ENCODE measurements at places on chromosomes 11 and 22.

DNA sequence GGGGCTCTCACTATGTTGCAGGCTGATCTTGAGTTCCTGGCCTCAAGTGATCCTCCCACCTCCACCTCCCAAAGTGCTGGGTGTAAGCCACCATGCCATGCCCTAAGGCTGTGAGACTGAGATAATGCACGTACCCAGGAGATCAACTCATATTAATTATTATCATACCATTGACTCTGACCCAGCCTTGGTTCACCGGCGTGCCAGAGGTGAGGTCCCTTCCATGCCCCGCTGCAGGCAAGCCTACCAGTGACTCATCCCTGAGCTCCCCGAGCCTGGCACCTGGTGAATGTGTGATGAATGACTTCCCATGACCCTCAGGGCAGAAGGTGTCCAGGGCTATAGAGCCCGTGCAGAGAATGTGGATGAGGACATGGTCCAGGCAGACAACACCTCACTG lies 12.1 kb downstream of the GAL3ST1 start:
- DNase-seq = peak; percentile 47

GRCh38 chr11:117037279-117037974 lies 60.8 kb downstream of the SIK3 start:
- no peak for DNase-seq

DNA sequence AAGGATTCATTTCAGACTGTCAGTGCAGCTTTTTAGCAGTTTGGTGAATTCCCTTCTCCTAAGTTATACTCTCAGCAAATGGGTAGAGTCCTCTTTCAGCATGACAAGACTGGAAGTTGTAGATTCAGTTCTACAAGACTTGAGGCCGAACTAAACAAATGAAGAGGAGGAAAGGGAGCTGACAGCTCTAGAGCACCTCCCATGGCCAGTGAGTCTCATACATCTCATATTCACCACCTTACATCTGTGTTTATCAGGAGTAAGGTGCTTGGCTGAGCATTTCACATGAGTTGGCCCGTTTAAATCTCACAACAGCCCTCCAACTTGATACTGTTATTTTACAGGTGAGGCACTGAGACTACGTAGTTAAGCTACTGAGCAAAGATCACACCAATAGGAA lies 30.4 kb downstream of the SEZ6L start:
- no peak for DNase-seq

- DNase-seq = no peak
These were observed 6.4 kb downstream of the IRF7 start for GRCh38 chr11:609341-609811.

GRCh38 chr11:93622043-93622442 lies 39.4 kb upstream of the CEP295 start:
- DNase-seq = no peak

DNA sequence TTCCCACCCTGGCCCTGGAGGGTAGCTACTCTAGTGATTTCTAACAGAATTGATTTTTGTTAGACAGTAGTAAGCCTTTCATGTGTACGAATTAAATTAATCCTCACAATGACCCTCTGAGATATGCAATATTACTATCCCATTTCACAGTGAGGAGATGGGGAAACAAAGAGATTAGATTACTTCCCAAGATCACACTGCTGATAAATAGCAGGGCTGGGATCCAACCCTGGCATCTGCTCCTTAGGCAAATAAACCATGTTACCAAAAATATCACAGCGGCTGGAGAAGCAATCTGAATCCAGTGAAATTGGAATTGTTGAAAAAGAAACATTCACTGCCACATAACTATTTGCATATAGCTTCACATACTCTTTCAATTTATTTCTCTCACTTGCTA lies 12.8 kb upstream of the CAVIN3 start:
- DNase-seq = no peak

DNA sequence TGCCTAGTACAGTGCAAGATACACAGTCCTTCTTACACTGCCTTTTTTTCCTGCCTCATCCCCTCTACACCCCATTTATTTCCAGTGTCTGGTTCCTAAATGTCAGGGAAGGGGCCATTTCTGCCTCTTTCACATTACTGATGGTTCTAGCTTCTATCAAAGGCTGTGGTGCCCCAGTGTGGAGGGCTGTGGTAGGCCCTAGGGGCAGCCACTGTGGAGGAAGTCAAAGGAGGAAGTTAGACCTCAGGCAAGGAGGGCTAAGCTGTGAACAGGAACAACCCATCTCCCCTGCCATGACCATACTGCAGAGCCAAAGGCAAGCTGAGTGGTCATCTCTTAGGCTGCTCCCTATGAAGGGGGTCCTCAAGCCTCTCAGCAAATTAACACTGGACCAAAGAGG lies 81.9 kb upstream of the CRTAM start:
- no peak for DNase-seq

DNA sequence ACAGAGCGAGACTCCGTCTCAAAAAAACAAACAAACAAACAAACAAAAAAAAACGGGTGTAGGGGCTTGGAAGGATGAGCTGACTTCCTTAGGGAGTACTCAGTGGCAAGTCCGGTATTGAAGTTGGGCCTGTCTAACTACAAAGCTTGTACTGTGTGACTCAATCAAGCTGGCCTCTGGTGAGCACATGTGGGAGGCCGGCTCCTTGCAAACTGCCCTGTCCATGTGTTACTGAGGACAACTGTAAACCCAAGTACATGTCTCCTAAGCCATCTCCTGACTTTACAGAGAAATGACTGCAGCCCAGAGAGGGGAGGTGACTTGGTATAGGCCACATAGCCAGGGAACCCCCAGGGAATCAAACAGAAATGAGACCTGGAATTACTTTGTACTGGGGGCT lies 11.6 kb downstream of the RIBC2 start:
- no peak for DNase-seq

- no peak for DNase-seq
These were observed 284.1 kb downstream of the TBC1D22A start for GRCh38 chr22:47046411-47047065.

DNA sequence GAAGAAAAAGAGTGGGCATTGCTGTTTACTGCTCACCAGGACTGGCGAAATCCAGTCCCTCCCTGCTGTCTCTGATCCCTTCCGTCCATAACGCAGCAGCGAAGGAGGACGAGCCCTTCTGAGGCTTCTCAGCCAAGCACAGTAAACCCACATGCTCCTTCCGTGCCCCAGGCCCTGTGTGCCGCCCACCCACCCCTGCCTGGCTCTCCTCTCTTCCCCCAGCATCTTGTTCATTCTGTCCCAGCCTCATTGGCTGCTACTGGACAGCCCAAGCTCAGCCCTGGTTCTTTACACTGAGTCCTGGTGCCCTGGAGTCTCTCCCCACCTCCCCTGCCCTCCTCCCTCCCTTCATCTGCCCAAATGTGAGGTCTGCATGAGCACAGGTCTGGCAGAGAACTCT lies 559.7 kb downstream of the BRD1 start:
- DNase-seq = no peak

DNA sequence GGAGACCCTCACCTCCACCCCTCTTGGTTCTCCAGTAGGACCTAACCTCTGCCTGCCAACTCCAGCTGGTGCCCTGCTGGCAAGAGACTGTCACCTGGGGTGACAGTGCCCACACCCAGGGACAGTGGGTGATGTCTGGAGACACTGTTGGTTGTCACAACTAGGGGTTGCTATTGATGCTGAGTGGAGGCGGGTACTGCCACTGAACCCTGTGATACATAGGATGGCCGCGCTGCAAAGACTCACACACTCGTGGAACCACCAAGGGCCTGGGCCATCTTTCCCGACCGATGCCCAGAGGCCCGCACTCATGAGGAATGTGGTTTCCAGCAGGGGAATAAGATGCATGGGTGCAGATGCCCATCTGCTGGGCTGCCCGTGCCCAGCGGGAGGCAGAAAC lies 143.2 kb downstream of the SHANK2 start:
- no peak for DNase-seq

DNA sequence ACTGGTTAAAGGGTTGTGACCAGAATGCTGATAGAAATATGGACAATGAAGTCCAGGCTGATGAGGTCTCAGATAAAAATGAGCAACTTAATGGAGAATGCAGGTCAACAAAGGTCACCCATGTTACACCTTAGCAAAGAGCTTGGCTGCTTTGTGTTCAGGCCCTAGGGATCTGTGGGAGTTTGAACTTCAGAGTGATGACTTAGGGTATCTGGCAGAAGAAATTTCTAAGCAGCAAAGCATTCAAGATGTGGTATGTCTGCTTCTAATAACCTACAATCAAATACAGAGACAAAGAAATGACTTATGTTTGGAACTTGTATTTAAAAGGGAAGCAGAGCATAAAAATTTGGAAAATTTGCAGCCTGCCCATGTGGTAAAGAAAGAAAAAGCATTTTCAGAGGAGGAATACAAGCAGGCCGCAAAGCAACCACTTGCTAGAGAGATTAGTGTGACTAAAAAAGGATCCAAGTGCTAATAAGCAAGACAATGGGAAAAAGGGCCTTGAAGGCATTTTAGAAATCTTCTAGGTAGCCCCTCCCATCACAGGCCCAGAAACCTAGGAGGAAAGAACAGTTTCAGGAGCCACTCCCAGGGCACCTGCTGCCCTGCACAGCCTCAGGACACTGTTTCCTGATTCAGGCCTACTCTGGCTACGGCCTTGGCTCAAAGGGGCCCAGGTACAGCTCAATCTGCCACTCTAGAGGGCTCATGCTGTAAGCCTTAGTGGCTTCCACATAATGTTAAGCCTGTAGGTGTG lies 41.3 kb downstream of the TNKS1BP1 start:
- no peak for DNase-seq

GRCh38 chr11:105005451-105005845 lies 17.5 kb downstream of the CASP5 start:
- no peak for DNase-seq

DNA sequence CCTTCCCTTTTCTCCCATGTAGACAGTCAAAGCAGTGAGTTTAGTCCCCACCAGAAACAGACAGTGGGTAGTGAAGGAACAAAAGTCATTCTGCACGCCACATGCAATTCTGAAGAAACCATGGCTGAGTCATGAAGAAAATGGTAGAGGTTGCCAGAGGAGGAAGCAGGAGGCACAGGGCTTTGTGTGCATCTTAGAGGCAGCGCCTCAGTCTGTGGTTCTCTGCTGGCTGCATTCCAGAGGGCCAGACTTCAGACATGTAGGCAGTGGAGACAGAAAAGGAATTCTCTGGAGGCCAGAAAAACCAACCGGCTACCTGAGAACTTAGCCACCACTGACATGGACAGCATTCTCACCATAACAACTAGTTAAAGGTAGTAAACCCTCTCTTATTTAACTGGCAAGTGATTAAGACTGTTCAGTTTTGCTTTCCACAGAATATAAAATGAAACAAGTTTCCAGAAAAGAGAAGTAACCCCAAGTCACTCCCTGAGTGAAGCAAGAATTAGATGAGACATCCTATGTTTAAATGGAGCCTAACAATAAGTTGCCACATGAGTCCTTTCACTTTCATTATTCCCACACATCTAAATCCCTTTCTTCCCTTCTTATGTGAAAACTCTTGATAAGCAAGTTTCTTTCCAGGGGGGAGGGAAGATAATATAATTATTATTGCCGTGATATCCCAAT lies 556.1 kb downstream of the SOX6 start:
- no peak for DNase-seq

DNA sequence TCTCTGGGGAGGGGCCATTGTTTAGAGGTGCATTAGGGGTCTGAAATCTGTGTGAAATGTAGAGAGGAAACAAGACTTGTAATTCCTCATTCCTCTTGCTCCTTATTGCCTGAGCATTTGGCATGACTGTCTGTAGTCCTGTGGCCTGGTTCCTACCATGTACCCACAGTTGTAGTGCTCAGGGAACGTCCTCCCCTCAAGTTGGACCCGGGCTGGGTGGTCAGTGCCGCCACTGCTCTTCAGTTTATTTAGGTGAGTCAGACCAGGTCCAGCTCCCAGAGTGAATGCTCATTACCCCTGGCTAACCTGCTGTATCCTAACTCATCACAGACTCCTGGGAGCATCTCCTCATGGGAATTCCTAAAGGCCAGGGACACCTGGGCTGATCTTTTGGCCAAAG lies 139.8 kb downstream of the GRIK4 start:
- DNase-seq = no peak

DNA sequence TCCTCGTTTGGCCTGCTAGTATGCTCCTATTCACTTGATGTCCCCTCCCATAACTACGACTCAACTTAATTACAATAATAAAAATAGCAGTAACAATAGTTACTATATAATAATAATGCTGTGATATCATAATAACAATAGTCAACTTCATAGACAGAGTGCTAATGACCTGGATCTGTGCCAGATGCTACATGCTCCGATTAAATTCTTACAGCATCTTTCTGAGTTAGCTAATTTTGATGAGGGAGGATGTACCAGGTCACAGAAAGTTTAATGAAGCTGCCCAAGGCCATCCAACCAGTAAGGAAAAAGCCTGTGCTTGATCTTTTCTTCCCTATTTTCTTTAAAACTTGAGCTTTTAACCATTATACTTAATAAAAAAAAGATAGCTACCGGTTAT lies 413.4 kb upstream of the LRRC4C start:
- no peak for DNase-seq

DNA sequence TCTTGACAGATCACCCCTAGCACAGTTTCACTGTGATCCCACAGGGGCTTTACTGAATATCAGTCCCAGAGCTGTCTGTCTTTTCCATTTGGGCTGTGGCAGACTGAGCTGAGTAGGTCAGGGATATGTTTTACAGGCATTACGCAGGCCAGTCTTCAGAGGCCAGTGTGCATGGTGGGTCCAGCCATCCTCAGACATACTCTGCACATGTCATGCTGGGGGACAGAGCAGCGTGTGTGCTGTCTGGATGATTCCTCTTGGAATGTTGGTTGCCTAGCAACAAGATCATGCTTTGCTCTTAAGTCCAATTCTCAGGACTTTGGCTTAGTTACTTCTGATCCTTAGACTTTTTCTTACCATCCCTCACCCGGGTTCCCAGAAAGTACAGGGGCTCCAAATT lies 736.5 kb downstream of the DLG2 start:
- DNase-seq = no peak

DNA sequence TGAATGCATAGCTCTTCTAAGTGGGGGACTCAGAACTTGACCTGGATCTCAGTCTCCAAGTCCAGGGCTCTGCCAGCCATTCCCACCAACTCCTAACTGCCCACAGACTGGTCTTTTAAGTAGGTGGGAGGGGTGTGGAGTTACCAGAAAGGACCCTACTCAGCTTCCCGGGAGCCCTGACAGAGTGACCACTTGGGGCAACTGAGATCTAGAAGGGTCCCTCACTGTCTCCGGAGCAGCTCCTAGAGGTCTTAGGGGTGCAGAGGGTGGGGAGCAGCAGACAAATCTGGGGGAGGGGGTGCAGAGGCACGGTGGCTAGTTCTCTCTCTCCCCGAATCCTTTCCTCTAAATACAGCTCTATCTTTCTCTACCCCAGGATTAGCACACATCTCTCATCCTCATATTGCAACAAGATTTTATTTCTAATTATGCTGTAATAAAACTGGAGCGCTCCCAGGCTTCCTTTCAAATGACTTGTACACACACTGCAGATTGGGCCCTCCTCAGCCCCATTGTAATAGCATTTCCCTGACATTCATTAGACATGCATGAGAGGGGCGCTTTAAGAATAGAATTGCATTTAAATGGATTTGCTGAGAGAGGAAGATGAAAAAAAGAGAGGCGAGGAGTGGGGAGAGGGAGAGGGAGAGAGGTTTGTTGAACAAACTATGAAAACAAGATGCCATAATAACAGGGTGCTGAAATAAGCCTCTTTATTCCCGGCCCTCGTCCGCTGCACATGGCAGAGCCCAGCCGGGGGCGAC lies 219.0 kb downstream of the CEP164 start:
- DNase-seq = no peak

GRCh38 chr11:128737704-128738103 lies 43.8 kb downstream of the FLI1 start:
- no peak for DNase-seq
